Amygdala (tissue), 56 donors: ENCODE measurements at places on chromosomes 12 and 14.

DNA sequence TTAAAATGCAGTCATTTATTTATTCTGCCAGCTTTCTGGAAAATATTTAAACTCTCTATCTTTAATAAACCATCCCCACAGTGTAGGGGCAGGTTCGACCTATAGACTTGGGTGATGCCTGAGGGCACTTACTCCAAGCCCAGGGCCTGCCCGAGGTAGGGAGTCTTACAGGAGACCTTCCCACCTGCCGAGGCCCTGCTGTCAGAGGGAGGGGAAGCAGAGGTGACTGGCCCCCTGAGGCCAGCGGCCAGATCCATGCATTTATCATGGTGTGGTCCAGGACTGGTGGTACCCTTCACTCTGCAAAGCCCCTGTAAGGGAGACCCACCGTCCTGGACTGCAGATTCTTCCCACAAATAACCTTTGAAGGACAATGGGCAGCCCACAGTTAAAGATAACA, 7.6 kb downstream of the EML1 start:
- DNase-seq: no peak

- DNase-seq: no peak
These were observed 48.3 kb upstream of the ZFP36L1 start for GRCh38 chr14:68841016-68841809.

GRCh38 chr12:109154451-109155438, 38.4 kb downstream of the ACACB start:
- peak; percentile 52 for DNase-seq

DNA sequence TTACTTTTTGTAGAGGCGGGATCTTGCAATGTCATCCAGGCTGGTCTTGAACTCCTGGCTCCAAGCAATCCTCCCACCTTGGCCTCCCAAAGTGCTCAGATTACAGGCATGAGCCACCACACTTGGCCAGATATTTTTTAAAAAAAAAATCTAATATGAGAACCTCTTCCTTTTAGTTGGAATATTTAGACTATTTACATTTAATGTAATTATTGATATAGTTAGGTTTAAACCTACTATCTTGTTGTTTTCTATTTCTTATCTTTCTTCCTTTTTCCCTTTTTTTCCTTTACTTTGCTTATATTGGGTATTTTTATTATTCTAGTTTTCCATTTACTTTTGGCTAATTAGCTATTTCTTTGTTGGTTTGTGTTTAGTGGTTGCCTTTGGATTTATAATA, 185.8 kb downstream of the SLC41A2 start:
- no peak for DNase-seq

- DNase-seq: no peak
These were observed 55.2 kb downstream of the CCDC92 start for GRCh38 chr12:123917337-123917850.

DNA sequence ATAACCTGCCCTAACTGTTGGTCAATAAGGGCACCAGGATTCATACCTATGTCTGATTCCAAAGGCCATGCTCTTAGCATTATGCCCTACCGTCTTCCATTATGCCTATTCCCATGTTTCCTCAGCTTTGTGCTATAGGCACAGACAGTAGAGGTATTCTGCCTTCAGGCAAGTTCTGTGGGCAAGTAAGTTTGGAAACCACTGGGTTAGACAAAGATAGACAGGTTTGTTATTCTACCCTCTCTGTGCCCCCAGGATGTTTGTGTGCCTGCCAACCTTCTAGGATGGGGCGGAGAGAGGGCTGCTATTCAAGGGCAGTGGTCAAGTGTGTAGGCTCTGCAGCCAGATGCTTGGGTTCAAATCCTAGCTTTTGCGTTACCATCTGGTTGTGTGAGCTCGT, 4.6 kb downstream of the RAPGEF3 start:
- DNase-seq: no peak

DNA sequence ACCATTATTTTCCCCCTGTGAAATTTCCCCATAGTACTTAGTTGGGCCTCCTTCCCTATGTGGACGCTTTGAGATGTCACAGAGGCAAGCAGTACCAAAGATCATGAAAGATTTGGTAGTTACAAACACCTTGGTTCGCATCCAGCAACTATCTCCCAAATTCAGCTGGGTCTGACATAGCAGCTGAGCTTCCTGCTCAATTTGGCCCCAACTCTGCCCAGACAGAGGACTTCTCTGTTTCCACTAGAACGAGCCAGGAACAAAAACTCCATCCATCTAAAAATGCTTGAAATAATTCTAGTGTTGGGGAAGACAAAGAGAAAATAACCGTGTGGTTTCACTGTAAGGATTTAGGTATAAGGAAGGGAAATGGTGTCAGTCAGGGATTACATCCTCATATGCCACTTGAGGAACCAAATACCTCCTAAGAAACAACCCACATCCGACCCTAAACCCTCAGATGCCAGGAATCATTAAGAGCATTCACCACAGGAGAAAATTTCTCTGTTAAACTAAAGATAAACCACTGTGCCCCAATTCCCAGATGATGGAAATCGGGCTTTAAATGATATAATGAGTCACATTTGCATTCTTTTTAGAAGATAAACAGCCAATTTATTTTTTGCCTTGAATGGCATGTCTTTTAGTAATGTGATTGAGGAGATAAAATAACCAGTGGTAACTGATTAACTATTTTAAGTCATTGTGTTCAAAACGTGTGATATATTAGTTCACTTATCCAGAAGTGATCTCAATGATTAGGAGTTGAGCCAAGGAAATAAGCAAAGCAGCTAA, 103.7 kb upstream of the IFNG-AS1 start:
- no peak for DNase-seq
